ENCODE measurements at places on chromosomes 7 and 10. TPM values are rescaled to one million over a fixed set of nuclear protein-coding genes. Genes with fewer than 3 reads are reported as not detected.

The ANKRD61 gene
- total RNA-seq, result 2.5 TPM

GRCh38 chr7:70919481-70920073, 212.4 kb upstream of the GALNT17 start:
- ATAC-seq, result no peak

DNA sequence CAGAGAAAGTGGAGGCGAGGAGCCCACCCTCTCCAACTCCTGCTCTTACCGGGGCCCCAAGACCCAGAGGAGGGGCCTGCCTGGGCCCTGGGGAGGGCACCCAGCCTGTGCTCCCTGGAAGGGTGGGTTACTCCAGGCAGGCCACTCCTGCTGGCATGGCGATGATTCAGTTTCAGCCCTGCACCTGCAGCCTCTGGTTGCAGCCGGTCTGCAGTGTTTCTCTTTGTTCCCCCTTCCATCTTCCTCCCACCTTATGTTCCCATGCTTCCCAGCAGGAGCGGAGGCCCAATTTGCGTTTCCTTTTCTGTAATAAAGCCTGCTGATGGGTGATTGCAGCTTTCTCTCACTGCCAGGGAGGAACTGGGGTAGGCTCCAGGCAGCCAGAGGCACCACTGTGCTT, 53.2 kb upstream of the FAM20C start:
- no peak for ATAC-seq

The OR9A2 gene
- total RNA-seq, result 0.41 TPM

The SPDYE16 gene
- 0.32 TPM for total RNA-seq

- peak; percentile 74 for ATAC-seq
Measured at GRCh38 chr10:1316121-1316808, 260.1 kb downstream of the WDR37 start.

The C10orf143 gene
- total RNA-seq, result 0.98 TPM

- no peak for ATAC-seq
Measured at GRCh38 chr7:151099486-151100211, 13.4 kb downstream of the AGAP3 start.

The FAM241B gene
- 25.2 TPM for total RNA-seq

DNA sequence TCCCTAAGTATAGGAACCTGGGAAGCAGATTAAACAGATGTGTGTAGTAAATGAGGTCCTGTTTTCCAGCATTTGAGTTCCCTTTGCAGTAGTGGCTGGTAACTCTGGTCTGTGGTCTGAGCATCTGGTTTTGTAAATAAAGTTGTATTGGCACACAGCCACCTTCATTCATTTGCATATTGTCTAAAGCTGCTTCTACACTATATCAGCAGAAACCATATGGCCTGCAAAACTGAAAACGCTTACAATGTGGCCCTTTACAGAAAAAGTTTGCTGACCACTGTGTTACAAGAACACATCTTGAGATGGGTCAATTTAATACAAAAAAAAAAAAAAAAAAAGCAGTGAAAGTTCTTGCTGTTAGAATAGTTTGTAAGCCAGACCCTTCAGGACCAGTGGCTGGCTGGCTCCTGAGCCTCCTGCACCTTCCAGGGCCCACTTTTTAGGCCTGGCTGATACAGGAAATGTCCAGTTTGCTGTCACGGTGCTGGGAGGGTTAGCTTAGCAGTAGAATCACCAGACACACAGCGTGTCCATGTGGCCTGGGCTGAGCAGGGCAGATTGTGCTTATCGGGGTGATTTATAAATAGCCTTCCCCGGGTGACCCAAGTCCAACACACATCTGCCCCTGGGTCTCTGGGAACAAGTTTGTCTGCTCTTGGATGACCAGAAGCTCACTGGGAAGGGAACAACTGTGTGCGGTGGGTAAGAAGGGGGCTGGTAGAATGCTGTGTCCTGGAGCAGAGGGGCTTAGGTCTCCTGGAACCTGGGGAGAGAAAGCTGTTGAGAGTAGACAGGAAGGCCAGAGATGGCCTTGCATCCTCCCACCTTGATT, 1.4 kb downstream of the C10orf71 start:
- ATAC-seq, result peak; percentile 89

GRCh38 chr10:86210416-86210815, 156.2 kb downstream of the GRID1 start:
- ATAC-seq, result no peak

DNA sequence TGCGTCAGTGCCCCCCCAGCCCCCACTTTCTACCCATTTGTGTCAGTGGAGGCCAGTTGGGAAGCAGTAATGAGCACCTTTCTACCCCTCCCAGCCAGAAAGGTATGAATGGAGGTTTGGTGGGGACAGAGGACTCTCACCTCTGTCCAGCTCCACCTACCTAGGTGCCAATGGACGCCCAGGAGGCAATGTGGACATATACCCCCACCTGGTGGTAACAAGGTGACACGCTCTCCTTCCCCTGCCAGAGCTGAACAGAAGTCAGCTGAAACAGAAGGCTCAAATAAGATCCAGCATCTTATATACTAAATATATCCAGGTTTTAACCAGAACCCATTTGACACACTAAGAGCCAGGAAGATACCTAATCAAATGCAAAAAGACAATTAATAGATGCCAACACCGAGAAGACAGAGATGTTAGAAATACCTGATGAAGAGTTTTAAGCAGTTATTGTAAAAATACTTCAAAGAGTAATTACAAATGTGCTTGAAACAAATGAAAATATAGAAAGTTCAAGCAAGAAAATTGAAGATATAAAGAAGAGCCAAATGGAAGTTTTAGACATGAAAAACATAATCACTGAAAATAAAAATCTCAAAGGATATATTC, 18.4 kb upstream of the SORCS3 start:
- no peak for ATAC-seq

DNA sequence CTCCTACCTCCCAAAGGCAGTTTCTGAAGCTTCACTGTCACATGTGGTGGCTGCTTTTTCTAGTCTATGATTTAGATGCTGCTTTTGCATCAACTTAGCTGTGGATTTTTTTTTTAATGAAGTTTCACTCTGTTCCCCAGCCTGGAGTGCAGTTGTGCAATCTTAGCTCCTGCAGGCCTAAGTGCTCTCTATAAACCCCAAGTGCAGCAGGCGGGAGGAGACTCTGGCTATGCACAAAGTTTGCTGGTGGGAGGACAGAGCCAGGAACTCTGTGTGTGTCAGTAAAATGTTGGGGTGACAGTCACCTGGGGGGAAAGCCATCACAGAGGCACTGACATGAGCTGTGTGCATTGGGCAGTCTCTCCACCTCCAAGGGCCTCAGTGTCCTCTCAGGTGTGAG, 138.8 kb upstream of the FAM20C start:
- ATAC-seq, result no peak

GRCh38 chr7:156841497-156841896, 51.5 kb downstream of the LMBR1 start:
- ATAC-seq, result no peak

DNA sequence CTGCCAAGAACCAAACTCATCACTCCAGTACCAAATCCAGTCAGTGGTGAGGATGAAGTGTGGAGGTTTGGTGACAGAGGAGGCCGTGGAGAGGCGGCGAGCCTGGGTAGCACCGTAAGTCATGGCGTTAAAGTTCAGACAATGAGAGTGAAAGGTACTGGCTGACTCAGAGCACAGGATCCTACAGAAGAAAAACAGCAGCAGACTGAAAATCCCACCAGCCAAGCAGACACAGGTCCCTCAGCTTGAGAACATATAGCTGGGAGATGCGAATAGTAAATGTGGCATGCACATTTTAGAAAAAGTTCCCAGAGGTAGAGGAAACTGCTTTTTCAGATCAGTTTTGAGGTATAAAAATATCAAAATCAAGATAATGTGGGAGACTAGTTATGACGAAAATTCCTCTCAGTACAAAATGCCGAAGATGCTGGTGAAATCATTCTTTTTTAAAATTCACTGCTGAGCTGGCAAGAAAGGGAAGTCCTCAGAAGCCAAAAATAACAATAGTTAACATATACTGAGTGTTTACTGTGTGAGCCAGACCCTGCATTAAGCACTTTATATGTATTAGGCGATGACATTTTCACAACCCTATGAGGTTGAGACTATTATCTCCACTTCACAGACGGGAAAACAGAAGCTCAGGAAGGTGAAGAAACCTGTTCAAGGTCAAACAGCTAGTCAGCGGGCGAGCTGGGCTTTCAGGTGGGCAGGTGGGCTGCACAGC, 20.9 kb downstream of the PARP12 start:
- ATAC-seq, result no peak

DNA sequence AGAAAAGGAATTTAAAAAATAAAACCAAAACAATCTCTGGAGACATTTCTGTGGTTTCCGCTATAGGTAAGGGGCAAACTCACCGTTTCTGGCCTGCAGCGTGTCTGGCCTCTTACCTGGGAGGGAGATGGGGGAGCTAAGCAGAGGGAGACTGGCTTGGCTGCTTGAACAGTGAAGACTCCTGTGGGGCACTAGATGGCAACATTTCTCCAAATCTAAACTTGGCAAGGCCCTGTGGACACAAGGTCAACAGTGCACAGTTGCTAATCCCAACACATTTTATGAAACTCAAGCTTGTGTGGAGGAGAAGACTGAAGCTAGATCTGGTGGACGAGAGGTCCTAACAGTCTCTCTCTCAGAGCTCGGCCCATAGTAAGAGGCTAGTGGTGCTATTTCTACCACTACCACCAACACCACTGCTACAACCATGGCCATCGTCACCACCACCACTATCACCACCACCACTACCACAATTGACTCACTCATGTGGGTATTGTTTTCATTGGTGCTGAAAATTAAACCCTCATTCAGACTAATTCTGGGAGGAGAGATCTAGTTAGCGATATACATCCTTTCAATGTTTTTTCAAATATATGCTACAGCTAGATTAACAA, 28.4 kb upstream of the CDHR3 start:
- ATAC-seq, result no peak

DNA sequence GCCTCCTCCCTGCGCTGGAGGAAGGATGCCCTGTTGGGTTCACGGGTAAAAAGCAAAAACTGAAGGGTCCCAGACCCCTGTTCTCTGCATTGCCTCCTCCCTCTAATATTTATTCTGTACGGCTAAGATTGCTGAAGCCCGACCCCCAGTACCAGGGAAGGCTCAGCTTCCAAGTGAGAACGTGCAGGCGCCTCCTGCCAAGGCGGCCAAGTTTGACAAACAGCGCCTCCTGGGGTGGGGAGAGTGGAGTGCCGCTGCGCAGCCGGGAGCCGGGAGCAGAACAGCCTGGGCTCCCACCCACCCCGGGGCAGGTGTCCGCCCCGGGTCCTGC, 4.7 kb upstream of the EBF3 start:
- ATAC-seq, result peak; percentile 40

The LOXL4 gene
- 1.3 TPM for total RNA-seq

- no peak for ATAC-seq
Measured at GRCh38 chr7:159070431-159071148, 74.1 kb downstream of the VIPR2 start.

The SORCS1 gene
- 13.4 TPM for total RNA-seq

DNA sequence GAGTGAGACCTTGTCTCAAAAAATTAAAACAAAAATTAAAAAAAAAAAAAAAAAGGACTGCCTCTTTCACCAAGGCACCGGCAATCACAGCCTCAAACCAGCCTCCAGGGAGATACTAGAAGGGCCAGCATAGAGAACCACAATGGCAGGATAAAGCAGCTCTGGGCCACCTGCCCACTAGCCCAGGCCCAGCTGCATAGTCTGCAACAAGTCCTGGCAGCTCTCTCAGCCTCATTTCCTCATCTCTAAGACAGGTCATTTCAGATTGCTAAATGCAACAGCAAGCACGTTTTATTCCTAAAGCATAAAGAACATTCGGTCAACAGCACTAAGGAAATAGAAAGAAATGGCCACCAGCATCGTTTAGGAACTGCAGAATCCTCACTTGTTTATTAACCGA, 28.8 kb downstream of the XPNPEP1 start:
- ATAC-seq, result peak; percentile 39

The CLRN3 gene
- total RNA-seq, result not detected

DNA sequence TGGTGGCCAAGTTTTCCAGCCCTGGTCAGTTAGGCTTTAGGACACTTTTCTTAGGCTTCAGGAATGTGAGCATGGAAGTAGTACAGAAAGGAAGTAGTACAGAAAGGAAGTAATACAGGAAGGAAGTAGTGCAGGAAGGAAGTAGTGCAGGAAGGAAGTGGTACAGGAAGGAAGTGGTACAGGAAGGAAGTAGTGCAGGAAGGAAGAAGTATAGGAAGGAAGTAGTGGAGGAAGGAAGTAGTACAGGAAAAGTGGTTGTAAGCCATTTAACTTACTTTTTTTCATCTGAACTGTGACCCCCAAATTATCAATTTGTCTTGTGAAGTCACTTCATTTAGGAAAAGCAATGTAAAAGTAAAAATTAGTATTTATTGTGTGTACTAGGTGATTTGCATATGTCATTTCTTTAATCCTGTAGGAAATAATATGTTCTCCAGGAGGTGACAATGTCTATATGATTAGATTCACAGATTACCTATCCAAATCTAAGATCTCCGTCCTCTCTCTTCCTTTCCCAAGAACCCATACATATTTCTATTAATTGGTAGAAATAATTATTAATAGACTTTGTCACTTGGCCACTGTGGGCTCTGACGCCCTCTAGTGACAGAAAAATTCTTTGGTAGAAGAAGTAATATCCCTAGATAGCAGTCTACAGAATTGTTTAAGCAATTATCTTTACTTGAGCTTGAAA, 3.9 kb upstream of the FAS start:
- no peak for ATAC-seq

DNA sequence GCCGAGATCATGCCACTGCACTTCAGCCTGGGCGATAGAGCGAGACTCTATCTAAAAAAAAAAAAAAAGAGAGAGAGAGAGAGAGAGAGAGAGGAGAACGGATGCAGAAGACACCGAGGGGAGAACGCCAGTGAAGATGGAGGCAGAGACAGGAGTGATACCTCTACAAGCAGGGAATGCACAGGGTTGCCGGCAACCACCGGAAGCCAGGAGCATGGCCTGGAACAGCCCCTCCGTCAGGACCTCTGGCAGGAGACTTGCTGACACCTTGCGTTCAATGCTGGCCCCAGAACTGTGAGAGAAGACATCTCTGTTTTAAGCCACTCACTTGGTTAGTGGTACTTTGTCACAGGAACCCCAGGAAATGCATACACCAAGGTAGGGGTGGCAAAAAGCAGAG, 38.1 kb upstream of the DUSP5 start:
- no peak for ATAC-seq

GRCh38 chr10:71831646-71832552, 19.2 kb downstream of the PSAP start:
- ATAC-seq, result no peak

DNA sequence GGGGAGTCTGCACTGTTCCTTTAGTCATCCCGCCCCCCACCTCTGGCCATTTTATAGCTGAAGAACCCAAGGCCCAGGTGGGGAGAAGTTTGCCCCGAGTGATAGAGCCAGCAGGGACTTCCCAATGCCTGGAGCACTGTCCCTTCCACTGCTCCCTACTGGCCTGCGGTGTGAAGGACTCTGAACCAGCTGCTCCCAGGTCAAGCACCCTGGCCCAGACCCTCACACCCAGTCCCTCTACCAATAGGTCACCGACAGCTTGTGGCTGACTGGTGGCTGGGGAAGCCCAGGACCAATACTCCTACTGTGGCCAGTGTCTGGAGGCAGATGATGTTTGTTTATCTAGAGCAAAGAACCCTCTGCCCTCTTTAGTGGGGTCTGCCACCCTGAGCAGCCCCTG, 167.9 kb downstream of the LCOR start:
- no peak for ATAC-seq

GRCh38 chr7:44333911-44334733, 8.7 kb upstream of the CAMK2B start:
- peak; percentile 89 for ATAC-seq

Measured in motor neuron (in vitro differentiated cells).